Suprapubic skin (tissue), 4 donors: ENCODE measurements at places on chromosomes 12 and 14.
A peak's percentile ranks its signal among the peaks of the same experiment; 100 is the strongest.

GRCh38 chr12:124240493-124240892 is 54.4 kb upstream of the RFLNA start:
- H3K27me3 ChIP-seq = no peaks in the 10 kb centered on the region
- no peak overlapping the region for H3K27ac ChIP-seq
- H3K4me1 ChIP-seq = no peaks in the 10 kb centered on the region
- H3K4me3 ChIP-seq = no peak overlapping the region
- DNase-seq = no peak

GRCh38 chr14:89614009-89614691 is 197.1 kb upstream of the FOXN3 start:
- H3K27ac ChIP-seq = no peak overlapping the region
- H3K36me3 ChIP-seq = no peaks in the 10 kb centered on the region
- no peaks in the 10 kb centered on the region for H3K27me3 ChIP-seq
- H3K4me3 ChIP-seq = no peak overlapping the region
- peaks cover 38% of the 10 kb centered on the region for H3K4me1 ChIP-seq

GRCh38 chr14:99757331-99758070 is 35.7 kb upstream of the EML1 start:
- H3K27ac ChIP-seq = peak overlapping the region; percentile 85
- peaks cover 5% of the 10 kb centered on the region for H3K27me3 ChIP-seq
- DNase-seq = no peak
- no peaks in the 10 kb centered on the region for H3K36me3 ChIP-seq

- peak; percentile 96 for DNase-seq
- no peaks in the 10 kb centered on the region for H3K27me3 ChIP-seq
- peaks cover 54% of the 10 kb centered on the region for H3K4me1 ChIP-seq
- peaks cover 4% of the 10 kb centered on the region for H3K36me3 ChIP-seq
- peak overlapping the region; percentile 85 for H3K27ac ChIP-seq
These were observed 1.8 kb downstream of the IGFBP6 start for GRCh38 chr12:53099071-53099882.

- DNase-seq = no peak
These were observed 375.7 kb downstream of the ZFP36L1 start for GRCh38 chr14:68417009-68417650.

DNA sequence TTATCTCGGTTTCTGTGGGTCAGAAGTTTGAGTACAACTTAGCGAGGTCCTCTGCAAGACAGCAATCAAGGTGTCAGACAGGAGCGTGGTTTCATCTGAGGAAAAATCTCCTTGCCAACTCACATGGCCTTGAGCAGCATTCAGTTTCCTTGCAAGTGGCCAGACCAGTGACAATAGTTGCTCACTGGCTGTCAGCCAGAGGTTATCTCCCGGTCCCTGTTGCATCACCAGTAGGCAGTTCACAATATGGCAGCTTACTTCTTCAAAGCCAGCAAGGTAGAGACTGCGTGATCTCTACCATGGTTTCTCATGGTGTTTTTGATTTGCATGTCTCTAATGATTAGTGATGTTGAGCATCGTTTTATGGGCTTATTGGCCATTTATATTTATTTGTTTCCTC is 143.8 kb upstream of the DAAM1 start:
- H3K27me3 ChIP-seq = no peaks in the 10 kb centered on the region
- no peak for DNase-seq
- H3K4me1 ChIP-seq = no peaks in the 10 kb centered on the region
- no peak overlapping the region for H3K4me3 ChIP-seq
- no peak overlapping the region for H3K27ac ChIP-seq
- no peaks in the 10 kb centered on the region for H3K36me3 ChIP-seq
